Hepatocyte (in vitro differentiated cells): ENCODE measurements at places on chromosomes 16 and 17.

GRCh38 chr16:74439685-74440084 lies 18.4 kb upstream of the CLEC18B start:
- no peak for DNase-seq

- no peak for DNase-seq
Observed at GRCh38 chr17:45902892-45903346, 8.6 kb downstream of the MAPT start.

DNA sequence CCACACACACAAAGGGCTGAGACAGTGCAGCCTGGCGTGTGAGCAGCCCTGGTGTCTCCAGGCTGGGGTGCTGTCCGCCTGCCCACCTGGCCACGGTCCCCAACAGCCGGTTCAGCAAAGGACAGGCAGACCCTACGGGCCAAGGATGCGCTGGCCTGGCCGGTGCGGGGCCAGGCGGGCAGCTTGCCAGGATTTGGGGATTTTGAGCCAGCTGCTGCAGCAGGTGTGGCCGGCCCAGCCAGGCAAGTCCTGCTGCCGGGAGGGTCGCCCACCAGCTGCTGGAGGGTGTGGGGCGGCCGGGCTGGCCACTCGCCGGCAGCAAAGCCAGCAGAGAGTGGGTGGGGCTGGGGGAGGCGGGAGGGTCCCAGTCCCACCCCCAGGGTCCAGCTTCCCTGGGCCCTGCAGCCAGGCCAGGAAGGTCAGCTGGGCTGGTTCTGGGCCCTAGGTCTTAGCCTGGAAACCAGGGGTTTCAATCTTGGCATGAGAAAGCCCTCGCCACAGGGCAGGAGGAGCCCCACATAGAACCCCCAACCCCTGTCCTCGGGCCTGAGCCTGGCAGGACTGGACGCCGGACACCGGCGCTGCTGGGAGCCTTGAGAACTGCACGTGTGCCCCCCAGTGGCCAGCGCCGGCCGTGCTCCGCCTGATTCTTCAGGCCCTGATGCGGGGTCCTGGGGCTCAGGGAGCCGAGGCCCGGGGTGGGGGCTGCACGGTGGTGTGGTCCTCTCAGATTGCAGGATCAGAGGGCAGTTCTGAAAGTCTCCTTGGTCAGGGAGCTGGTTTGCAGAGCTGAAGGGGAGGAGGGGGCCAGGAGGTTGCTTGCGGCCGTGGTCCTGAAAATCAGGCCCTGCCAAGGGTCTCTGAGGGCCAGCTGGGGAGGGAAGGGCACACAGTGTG lies 17.6 kb upstream of the SSTR5 start:
- DNase-seq: peak; percentile 85

DNA sequence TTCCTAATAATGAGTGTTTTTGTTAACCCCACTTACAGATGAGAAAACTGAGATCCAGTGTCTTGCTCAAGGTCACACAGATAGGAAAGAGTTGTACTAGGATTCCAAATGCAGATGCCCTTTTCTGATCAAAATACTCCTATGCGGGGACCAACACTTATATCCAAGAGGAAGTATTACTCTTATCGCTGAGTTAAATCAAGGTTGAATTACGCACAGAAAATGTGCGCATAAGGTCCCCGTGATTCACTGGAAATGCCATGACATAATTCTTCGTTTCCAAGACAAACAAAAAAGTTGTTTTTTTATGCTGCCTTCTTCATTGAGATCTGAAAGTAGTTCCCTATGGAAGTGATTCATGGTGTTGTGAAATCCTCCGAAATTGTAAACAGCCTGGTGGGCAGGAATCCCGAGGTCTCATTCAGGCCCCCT lies 463.8 kb upstream of the HSBP1 start:
- no peak for DNase-seq

GRCh38 chr16:88929091-88929445 lies 47.9 kb downstream of the CBFA2T3 start:
- no peak for DNase-seq

- peak; percentile 70 for DNase-seq
Observed at GRCh38 chr17:57561072-57561861, 183.8 kb downstream of the CCDC182 start.

GRCh38 chr16:85514295-85514597 lies 98.9 kb upstream of the GSE1 start:
- DNase-seq: no peak

DNA sequence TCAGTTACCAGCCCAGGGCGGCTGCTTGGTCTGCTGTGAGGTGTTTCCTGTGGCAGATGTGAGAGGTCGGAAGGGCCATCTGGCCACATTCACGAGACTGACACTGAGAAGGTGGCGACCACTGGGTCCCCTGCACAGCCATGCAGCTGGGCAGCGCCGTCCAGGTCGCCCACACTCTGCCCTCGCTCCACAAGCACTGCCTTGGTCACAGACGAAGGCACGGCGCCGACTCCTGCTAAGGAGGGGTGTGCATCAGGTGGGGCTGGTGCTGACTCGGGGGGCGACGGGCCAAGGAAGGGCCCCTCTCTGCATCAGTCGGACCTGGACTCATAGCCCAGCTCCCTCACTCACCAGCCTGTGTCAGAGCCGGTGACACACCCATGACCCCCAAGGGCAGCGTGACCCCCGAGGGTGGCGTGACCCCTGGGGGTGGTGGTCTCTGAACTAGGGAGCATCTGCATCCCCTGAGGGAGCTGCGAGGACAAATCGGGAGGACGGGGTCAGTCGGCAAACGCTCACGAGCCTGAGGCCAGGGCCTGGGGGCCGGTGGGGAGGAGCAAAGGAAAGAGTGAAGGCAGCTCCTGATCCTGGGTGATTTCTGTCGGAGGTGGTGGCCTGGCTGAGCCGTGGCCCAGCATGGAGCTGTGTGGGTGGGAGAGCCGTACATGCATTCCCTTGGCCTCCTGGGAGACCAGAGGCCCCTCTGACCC lies 30.4 kb downstream of the NME3 start:
- no peak for DNase-seq

DNA sequence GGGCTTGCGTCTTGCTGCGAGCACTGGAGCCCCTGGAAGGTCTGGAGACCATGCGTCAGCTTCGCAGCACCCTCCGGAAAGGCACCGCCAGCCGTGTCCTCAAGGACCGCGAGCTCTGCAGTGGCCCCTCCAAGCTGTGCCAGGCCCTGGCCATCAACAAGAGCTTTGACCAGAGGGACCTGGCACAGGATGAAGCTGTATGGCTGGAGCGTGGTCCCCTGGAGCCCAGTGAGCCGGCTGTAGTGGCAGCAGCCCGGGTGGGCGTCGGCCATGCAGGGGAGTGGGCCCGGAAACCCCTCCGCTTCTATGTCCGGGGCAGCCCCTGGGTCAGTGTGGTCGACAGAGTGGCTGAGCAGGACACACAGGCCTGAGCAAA lies 7.4 kb downstream of the MPG start:
- no peak for DNase-seq

GRCh38 chr17:60315650-60316049 lies 76.3 kb downstream of the USP32 start:
- no peak for DNase-seq

DNA sequence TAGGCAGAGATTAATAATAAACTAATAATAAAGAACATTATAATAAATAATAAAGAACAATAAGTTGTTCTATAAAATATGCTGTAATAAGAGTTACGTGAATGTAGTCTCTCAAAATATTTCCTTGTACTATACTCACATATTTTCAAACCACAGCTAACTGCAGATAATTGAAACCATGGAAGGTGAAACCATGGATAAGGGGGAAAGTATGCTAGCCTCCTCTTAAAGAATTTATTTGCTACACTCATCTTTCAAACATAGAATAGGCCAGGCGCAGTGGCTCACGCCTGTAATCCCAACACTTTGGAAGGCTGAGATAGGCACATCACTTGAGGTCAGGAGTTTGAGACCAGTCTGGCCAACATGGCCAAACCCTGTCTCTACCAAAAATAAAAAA lies 18.5 kb downstream of the CYTH1 start:
- DNase-seq: no peak

DNA sequence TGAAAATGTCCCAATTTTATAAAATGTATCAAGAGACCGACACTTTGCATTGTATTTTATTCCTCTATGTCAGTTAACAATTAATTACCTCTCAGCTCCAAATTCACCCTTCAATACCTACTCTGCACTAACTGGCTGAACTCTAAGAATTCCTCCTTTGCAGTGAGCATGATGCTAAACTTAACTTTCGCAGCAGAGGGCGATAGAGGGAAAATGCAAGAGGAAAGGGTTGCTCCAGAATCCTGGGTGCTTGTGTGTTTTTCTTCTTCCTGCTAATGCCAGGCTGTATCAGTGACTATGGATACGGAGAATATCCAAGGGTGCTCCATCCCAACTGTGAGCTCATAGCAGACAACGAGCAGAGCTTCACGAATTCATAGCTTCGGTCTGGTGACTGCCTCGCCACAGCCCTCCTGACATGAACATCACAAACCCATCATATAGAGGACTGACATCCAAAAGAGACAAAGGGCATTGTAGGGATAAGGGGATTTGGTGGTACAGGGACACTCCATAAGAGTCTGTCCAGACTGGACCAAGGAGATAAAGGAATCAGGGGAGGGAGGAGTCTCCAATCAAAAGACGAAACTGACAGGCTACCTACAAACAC lies 172.9 kb downstream of the STX8 start:
- peak; percentile 22 for DNase-seq

DNA sequence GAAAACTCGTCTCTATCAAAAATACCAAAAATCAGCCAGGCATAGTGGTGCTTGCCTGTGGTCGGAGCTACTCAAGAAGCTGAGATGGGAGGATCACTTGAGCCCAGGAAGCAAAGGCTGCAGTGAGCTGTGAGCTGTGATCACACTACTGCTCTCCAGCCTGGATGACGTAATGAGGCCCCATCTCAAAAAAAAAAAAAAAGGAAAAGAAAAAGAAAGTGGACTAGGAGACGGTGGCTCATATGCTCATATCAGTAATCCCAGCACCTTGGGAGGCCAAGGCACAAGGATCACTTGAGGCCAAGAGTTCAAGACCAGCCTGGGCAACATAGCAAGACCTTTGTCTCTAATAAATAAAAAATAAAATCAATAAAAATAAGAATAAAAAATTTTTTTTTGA lies 8.8 kb upstream of the SUMO2 start:
- DNase-seq: peak; percentile 22

GRCh38 chr16:20099375-20099774 lies 25.7 kb upstream of the GPR139 start:
- DNase-seq: no peak

DNA sequence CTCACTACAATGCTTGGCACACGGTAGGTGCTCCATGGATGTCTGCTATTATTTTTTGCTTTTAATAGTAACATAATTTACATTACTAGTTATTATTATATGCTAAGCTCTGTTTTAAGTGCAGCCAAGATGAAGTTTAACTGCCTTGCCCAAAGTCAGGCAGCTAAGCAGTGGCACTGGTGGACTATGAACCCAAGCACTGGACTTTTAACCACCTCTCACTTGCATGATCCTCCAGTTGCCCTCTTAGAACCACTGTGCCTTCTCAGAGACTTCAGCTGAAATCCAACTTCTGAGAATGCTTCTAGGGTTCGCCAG lies 1.5 kb upstream of the ZNF207 start:
- DNase-seq: no peak

- DNase-seq: no peak
Observed at GRCh38 chr17:37815536-37815935, 70.7 kb upstream of the HNF1B start.

DNA sequence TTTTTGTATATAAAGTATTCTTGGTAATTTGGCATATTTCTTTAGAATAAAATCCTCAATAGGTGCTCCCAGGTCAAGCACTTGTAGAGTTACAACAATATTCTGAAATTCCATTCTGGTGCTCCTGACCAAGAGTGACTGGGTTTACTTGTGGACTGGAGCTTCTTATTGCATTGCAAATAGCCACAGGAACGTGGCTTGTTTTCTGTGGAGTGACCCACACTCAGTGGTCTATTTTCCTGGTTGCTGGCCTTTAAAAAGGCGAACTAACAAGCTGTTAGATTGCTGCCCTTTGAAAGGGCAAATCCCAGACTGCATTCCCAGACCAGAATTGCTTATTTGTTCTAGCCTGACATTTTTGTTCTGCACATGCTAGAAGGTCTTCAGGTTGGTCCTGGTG lies 658.8 kb upstream of the GOT2 start:
- no peak for DNase-seq

- peak; percentile 45 for DNase-seq
Observed at GRCh38 chr16:68486502-68487202, 38.3 kb upstream of the SMPD3 start.

DNA sequence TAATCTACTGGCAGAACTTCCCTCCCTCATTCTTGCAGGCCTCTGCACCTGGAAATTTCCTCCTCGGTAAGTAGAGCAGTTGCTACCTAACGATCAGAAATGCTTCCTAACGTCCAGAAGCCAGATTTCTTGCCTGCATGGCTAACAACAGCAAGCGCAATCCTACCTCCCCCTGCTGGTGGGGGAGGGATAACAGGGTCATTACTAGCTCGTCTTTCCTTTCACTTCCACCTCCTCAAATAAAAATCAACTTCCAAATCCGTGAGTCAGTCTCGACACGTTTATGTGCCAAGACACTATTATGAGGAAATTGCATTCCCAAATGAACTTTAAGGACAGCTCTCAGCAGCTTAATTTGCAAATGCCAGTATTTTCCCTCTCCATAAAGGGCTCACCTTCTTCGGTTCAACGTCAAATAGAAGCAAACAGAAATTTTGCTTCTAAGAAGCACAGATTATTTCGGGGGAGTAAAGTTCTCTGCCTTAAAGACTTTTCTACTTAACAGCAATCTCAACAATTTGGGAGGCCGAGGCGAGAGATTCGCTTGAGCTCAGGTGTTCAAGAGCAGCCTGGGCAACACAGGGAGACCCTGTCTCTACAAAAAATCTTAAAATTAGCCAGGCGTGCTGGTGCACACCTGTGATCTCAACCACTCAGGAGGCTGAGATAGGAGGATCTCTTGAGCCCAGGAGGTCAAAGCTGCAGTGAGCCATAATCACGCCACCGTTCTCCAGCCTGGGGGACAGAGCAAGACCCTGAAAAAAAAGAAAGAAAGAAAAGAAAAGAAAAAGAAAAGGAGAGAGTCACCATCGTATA lies 188.6 kb upstream of the PSMD7 start:
- DNase-seq: peak; percentile 60

- no peak for DNase-seq
Observed at GRCh38 chr16:60367739-60368138, 1633.6 kb upstream of the GOT2 start.

DNA sequence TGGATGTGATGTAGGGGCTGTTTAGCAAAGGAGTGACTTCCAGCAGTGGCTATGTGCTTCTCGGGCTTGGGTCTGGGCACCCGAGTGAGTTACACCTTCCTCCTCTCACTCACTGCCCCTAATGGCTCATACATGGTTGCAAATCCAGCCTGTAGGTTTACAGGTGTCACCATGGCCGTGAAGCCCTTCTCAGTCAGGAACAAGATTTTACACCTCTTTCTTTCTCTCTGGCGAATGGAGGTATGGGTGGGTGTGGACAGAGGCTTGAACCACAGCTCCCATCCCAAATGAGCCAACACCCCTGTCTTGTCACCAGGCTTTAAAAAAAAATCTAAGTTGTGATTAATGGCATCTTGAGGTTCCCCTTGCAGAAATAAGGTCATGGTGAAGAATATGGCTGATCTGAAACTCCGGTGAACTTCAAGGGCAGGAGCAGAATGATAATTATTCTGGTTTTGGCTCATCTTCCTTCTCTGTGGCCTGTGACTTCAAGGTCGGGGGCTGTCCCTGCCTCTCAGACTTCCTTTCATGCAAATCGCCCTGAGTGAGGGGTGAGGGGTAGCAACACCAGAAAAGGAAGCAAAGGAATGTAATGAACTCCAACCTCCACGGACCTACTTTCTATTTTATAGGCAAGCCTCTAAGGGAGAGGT lies 331.2 kb downstream of the MAF start:
- no peak for DNase-seq

- DNase-seq: no peak
Observed at GRCh38 chr17:65047941-65048340, 8.6 kb downstream of the GNA13 start.

GRCh38 chr16:63617047-63617989 lies 1504.5 kb downstream of the CDH11 start:
- DNase-seq: no peak
